Stimulated activated CD8-positive, alpha-beta memory T cell treated with anti-CD3 and anti-CD28 coated beads, Interleukin-4, amount 100 ng/mL, for 4 hours (primary cell): ENCODE measurements at places on chromosomes 13 and 19.

DNA sequence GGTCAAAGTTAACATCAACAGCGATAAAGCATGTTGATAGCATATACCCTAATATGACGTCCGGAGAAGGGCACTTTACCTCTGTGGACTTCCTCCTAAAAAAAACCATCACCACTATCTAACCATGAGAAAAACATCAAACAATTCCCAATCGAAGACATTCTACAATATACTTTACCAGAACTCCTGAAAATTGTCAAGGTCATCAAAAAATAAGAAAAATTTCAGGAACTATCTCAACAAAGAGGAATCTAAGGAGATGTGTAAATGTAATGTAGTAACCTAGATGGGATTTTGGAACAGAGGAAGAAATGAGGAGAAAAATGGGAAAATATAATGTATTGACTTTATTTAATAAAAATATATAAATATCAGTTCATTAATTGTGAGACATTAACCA lies 1026.8 kb upstream of the MIR17HG start:
- no peak for DNase-seq

DNA sequence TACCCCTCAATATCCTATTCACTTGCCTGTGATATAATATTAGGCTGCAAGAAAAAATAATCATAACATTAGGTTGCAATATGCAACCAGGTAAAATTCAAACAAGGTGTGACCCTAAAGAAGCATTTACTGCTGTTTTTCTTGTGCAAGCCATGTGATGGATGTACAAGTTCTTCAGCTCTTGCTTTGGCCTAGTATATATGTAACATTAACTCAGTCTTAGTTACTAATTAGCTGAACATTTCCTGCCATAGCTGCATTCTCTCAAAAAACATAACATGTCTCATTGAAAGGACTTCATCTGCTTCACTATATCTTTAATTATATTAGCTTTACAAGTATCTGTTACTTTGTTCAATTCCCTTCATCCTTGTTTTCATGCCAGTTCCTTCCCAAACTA lies 406.8 kb upstream of the HTR2A start:
- DNase-seq = no peak

DNA sequence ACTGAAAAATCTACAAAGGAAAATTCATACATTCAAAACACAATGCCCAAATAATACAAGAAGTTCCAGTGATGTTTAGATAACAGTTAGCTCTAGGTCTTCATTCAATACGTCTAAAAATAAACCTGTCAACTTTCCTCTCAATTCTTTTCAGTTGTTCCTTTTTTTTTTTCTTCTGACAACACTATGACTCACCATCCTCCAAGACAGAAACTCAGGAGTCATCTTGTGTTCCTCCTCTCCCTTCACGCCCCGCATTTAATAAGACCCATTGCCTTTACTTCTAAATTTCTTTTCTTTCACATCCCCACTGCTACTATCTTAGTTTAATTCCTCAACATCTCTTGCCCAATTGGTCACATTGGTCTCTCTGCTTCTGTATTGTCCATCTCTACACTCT lies 759.9 kb downstream of the GPC5 start:
- no peak for DNase-seq

DNA sequence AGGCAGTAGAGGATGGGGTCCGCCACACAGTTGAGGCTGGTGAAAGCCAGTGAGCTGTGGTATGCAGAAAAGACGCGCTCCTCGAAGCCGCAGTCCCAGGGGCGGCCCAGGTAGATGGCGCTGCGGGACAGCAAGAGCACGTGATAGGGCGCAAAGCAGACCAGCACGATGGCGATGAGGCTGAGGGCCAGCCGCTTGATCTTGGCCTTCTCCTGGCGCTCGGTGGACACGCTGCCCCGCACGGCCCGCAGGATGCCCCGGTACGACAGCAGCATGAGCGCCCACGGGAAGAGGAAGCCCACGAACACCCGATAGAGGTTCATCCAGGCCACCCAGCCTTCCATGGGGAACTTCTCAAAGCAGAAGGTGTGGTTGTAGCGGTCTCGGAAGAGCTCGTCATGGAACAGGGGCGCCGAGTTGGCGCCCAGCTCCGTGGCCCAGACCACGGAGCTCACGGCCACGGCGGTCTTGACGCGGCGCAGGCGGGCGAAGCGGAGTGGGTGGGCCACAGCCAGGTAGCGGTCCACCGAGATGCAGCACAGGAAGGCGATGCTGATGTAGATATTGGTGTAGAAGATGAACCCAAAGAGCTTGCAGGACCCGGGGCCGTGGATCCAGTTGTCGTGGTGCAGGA lies 6.5 kb upstream of the OPA3 start:
- DNase-seq = no peak

DNA sequence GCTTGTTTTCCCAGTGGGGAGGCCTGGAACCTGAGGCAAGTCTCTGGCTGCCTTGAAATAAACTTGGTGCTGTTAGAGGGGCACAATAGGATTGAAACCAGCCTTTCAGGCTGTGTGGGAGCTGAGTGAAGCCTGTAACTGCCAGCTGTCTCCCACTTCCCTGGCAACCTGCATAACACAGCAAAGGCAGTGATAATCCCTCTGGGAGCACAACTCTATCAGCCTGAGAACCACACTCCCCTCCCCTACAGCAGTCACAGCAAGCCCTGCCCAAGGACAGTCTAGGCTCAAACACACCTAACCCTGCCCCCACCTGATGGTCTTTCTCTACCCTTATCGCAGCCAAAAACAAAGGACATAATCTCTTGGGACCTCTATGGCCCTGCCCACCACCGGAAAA lies 683.8 kb upstream of the ATXN8OS start:
- no peak for DNase-seq

GRCh38 chr13:112781881-112782361 lies 92.1 kb downstream of the ATP11A start:
- DNase-seq = no peak

GRCh38 chr19:14770136-14770535 lies 8.2 kb downstream of the ADGRE2 start:
- no peak for DNase-seq

DNA sequence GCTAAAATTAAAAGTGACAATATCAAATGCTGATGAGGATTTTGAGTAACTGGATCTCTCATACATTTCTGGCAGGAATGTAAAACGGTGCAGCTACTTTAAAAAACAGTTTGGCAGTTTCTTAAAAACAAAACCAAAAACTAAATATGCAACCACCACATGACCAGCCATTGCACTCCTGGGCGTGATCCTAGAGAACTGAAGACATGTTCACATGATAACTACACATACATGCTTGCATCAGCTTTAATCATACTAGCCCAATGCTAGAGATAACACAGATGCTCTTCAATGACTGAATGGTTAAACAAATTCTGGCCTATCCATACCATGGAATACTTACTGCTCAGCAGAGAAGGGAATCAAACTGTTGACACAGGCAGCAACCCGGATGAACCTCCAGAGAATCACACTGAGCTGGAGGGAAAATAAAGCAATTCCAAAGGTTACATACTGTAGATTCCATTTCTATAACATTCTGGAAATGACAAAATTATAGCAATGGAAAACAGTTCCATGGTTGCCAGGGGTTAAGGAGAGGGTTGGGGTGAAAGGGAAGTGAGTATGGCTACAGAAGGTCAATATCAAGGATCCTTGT lies 25.5 kb upstream of the NAXD start:
- no peak for DNase-seq
